ENCODE measurements at places on chromosomes 6 and 20. TPM values are rescaled to one million over a fixed set of nuclear protein-coding genes. Genes with fewer than 3 reads are reported as not detected.
A peak's percentile ranks its signal among the peaks of the same experiment; 100 is the strongest.

The WFDC9 gene
- not detected for total RNA-seq

DNA sequence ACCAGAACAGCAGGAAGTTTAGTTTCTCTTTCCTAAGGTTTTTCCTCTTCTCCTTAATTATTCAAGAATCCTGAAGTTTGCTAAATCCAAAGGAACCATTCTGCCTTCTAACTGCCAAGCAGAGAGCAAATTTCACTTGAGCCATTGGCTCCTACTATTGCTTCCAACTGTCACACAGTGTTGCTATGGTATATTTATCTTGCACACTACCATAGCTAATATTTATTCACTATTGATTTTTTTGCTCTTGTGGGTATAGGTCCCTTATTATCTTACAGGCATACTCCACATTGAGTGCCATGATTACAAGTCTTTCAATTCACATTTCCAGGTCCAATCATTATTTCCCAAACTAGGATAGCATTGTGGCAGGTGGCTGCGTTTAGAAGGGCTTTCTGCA is 266.7 kb upstream of the FLRT3 start:
- DNase-seq, result no peak

DNA sequence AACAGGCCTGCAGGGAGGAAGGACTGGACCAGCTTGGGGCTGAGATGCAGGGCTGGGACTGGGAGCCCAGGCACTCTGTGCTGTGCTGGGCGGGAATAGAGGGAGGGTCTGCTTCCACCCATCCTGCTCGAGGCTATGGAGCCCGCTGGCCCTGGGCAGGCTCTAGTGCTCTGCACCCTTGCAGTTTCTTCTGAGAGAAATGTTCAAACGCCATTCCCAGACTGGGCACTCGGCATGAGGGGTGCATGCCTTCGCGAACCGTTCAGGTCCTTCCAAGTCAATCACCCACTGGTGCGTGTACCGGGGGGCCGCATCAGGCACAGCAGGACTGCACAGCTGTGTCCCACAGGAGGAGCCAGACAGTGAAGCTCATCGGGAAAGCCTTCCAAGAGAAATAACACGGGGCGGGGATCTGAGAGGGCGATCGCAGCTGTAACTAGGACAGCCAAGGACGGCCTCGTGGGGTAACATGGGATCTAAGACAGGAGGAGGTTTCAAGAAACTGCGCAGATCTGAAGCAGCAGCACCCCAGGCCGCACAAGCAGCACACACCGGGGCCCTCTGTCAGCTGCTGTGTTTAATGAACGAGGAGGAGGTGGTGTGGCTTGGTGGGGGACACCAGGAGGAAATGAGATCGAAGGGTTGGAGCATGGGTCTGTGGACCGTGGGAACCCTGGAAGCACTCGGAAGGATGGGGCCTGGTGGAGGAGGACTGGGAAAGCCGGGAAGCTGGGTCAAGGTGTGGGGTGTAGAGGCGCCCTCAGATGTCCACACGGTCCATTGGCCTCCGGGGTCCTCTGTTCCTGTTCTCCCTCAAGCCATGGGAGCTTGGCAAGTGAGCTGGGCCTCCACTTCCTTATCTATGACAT is 26.1 kb upstream of the PYGB start:
- no peak for DNase-seq

GRCh38 chr6:167825332-167826229 is 1.1 kb upstream of the AFDN start:
- DNase-seq, result no peak

DNA sequence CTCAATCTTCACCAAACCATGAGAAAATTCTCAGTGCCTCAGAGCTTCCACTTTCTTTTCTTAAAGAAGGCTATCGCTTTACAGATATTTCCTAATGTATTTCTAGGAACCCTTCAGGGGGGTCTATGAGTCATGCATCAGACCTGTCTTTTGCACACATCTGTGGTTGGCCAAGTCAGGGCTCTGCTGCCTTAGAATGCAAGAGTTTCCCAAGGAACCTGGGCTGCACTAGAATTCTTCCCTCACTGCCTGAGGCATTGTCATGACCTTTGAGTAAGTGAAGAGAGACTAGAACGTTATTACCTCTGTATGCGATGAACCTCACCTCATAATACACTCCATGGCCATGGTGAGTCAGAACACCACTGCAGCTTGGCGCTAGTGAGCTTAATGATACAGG is 365.0 kb upstream of the ID4 start:
- DNase-seq, result peak; percentile 24

DNA sequence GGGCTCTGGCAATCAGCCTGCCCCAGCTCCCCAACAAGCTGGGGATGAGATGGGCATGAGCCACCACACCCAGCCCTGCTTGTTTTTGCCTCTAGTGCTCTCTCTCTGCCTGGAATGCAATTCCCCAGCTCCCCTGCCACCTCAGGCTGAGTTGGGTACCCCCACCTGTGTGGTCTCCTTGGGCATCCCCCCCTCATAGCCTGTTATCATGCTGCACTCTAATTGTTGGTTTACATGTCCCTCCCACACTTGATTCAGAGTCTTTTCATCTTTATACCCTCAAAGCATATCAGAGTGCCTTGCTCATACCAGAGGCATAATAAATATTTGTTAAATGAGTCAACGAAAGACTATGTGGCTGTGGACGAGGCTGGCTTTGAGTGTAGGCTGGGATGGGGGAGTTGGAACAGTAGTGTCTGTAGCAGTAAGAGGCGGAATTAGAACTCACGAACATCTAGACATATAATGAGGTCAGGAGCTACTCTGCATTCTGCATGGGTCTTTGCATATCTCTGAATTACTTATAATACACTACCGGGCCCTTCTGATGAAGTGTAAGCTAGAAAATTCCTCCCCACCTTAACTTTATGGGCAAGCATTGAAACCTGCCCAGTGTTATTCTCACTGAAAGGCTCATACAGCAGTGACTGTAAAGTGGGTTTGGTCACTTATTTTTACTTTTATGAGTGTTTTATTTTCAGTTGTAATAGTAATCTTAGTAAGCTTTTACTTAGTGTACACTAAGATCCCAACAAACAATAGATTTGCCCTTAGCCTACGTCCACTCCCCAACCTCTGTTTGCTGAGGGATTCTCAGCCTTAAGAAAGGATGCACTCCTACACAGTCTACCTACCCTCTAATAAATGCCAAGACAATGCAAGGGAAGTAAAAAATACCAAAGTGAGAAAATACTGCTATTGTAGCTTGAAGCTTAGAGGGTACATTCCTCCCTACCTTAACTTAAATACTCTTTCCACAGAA is 58.7 kb downstream of the EDN1 start:
- DNase-seq, result no peak
